GM03348 (cell line): ENCODE measurements at places on chromosomes 7 and 10.

DNA sequence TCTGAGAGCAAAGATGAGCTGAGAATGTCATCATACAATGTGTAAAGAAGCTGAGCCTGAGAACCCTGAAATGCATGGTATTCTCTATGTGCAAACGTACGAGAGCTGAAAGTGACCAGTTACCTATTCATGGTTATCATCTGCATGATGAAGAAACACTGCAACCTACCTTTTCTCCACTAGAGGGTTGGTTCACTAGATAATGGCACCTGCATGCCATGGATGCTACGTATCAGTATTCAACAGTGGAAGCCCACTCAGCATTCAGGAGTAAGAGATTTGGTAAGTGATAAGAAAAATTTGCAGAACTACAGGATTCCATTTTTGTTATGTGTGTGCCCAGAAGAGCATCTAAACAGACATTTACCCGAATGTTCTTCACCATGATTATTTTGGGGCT, 145.4 kb downstream of the PTPRN2 start:
- no peak for DNase-seq

DNA sequence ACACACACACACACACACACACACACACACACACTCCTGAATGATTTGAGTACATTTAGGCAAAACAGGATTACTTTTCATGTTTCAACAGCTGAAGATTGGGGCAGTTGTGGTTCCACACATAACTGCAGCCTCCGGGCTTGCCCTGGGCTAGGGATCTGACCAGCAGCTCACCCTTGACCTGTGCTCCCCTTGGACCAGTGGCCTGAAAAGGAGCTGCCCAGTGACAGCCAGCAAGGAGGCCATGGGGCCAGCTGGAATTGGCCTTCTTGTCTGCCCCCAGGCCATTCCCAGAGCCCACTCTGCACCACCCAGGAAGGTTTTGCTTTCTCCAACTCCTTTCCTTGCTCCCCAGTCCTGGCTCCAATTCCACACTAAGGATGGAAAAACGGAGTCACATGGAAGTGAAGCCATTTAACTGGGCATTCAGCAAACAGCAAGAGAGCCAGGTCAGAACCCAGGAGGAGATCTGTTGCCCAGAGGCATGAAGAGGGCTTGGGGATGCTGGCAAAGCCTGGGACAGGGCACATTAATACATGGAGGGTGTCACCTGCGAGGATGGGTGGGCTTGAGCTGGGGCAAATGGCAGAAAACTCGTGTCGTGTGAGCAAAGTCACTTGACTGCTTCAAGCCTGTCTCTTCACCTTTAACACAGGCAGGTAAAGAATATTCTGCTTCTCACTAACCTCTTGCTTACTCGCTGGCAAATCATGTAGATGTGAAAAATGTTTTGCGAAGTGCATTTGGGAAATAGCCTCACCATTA, 61.5 kb upstream of the GDF10 start:
- DNase-seq = no peak

DNA sequence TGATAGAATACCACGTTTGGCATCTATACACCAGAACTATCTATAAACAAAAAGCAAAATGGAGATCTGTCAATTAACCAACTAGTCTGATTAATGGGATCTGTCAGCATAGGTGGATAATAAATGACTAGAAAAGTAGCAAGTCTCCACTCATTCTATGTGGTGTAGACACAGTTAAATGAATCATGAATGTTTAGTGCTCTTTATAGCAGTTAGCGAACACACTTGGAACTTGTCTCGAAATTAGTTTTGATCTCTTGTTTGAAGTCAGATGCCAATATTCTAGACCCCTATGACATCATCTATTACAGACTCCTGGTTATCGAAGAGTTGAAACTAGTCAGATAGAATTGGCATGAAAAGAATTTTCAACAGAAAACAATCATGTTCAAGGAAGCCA, 259.7 kb downstream of the AHR start:
- DNase-seq = no peak

DNA sequence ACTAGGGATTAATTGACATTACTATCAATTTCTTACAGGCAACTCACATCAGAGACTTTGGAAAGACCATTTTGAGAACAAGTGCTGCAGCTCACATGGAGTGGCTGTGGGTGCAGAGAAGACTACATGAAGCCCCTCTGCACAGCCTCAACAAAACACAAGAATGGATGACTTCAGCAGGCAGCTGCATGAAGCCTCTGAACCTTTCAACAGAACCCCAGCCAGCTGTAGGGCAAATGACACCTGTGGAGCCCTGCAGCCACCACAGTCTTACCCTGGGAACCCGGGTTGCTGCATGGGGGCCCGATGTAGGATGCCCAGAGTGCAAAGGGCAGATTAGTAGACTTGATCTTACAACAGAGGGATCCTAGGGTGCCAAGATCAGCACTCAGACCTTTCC, 62.0 kb upstream of the CAMK2B start:
- DNase-seq = no peak

DNA sequence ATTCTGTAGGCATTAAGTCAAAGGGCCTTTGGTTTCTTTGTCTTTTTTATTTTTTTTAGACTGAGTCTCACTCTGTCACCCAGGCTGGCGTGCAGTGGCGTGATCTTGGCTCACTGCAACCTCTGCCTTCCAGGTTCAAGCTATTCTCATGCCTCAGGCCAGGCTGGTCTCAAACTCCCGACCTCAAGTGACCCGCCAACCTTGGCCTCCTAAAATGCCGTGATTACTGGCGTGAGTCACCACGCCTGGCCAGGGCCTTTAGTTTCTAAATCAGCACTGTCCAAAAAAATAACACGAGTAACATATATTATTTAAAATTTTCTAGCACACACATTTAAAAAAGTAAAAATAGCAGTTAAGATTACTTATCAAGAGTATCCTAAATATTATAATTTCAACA, 11.1 kb upstream of the ACSL5 start:
- DNase-seq = no peak

DNA sequence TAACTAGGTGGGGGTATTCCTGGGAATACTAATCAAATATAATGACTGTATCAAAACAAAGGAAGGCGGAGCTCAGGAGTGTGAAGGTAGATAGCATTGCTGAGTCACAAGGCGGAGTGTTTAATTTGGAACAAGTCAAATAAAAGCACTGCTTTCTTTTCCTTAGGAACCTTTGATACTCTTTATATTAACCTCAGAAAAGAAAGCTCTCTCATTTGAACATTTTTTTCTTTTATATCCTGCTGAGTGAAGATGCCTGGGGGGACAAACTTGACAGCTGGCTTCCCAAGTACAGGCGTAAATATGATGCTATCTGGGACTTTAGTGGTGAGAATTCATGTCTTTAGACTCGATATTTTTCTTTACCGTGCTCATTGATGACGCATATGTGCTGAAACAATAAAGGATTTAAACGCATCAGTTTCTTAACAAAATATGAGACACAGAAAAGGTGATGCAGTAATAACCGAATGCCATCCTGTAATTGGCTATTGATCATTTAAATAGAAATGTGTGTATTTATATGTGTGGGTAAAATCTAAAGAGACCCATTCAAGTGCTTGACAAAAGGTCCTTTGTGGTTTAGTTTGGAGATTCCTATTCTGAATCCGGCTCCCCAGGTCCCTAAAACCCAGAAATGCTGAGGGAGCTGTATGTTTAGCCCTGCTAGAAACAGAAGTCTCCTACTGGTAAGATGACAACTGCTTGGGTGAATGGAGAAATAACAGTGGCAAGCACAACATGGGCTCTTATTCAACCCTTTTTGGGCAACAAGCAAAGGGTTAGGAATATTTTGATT, 102.7 kb downstream of the PRTFDC1 start:
- DNase-seq = no peak

GRCh38 chr10:116197946-116198675, 74.9 kb downstream of the GFRA1 start:
- no peak for DNase-seq
